ENCODE measurements at places on chromosomes 12 and 14.

DNA sequence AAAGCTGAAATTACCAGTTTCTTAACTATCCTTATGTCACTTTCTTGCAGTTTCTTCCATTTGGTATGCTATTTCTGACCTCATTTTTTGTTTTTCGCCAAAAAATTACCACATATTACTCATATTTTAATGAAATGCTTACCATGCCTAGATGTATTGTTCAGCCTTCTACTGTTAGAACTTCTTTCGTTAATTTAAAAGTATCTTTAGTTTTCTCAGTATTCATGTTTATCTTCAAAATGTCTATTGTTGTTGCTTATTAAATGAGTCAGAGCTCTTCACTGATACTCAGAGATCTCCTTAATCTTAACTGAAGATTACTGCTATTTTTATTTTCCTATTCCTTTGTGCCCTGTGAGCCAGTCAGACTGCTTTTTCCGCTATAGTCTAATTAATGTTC lies 20.5 kb downstream of the RAP1B start:
- DNase-seq = no peak

DNA sequence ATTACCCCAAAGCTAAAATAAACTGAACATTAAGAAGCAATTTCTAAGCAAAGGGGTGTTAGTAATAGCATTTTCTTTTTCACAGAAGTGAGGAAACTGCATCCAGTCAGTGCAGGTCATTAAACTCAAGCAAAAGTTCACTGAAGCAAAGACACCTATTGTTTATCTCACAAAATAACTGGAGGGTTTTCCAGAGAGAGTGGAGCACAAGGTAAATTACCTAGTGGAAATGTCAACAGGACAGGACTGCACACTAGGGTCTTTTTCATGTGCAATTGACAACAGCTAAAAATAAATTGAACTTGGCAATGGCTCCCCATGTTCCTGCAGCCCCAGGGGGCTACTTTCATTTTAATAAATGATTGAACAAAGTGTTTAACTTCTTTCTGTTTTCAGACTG lies 742.0 kb downstream of the GALC start:
- no peak for DNase-seq

- DNase-seq = no peak
Measured at GRCh38 chr14:87133073-87133801, 859.7 kb downstream of the GALC start.

- no peak for DNase-seq
Measured at GRCh38 chr14:63933711-63934110, 80.9 kb downstream of the SYNE2 start.

DNA sequence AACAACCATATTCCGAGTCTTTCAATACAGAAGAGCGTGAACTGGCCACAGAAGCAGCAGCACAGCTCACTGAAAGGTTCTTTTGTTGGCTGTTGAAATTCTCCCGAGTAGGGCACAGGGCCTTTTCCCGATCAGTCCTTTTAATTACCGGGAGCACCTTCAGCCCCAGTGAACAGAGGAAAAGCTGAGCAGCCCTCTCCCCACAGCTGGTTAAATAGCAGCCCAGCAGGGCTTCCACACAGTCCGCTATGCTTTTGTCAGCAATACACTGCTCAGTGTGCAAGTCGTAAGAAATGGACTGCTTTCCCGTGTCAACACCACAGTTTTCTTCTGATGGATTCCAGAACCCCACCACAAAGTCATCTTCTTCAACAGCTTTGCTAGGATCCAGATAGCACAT lies 61.3 kb downstream of the DICER1 start:
- no peak for DNase-seq

All from stimulated activated CD4-positive, alpha-beta T cell treated with anti-CD3 and anti-CD28 coated beads, Interleukin-4, amount 100 ng/mL, for 48 hours (primary cell).